Memory B cell (primary cell): ENCODE measurements at places on chromosomes 7 and 10.

- no peak for DNase-seq
Measured at GRCh38 chr10:30784897-30785605, 155.5 kb upstream of the LYZL2 start.

DNA sequence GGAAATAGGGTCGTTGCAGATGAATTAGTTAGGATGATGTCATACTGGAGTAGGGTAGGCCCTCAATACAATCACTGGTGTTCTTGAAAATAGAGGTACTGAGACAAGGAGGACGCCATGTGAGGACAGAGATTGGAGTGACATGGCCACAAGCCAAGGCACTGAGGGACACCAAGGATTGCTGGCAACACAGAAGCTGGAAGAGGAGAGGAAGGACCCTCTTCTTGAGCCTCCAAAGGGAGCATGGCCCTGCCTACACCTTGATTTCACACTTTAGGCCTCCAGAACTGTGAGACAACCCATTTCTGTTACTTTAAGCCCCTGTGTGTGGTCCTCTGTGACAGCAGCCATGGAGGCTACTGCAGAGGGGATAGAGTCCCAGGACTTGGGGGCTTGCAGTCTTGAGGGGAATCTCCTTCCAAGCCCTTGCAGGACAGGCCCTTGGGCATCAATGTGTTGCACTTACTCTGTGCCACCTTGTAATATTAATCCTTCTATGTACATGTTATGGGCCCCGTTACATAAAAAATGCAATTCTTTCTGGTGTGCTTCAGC lies 3.7 kb upstream of the AOC1 start:
- DNase-seq, result no peak

DNA sequence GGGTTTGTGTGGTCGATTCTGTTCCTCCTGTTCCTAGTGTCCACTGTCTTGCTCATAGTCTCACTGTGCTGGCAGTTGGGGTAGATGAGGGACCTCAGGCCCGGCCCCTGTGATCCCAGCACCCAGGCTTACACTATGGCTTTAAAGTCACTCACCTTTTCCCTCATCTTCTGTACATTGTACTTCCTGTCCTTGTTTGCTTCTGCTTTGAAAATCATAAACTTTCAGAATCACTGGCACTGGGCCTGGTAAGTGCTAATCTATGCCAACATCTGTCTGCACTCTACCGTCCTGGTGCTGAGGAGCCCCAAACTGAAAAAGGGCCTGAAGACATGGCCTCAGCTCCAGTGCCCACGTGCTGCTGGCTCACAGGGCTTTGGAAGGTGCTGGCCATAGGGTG lies 5.7 kb upstream of the TAS2R60 start:
- no peak for DNase-seq

GRCh38 chr10:15684768-15685167 lies 35.0 kb downstream of the ITGA8 start:
- DNase-seq, result no peak

DNA sequence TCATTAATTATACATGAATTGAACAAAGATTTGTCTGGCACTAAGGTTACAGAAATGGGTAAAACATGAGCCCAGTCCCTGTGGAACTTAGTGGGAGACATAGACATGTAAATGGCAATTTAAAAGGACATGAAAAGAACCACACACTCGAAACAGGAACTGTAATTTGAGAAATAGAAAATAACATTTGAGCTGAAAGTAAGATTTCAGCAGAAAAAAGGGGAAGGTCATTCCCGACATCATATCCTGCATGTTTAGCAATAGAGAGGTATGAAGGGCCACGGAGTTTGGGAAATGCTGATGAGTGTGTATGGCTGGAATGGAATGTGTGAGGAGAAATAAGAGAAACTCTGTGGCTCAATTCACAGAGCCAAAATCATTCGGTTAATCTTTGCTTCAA lies 175.4 kb upstream of the AHR start:
- no peak for DNase-seq

DNA sequence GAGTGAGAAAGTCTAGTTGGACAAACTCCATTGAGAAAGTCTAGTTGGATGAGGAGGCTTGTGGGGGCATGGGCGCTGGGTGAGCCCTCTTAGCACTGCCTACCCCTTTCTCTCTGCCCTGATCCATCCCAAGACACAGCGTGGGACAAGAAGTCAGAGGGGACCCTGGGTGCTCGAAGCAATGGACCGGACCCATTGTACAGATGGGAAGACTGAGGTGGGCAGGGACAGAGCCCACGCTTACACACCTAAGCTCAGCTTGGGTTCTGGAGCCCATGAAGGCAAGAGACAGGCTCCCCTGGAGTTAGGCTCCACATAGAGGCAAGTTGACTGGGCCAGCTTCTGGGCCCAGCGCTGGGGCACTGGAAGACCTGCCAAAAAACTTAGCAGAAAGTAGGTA lies 126.8 kb upstream of the TNRC18 start:
- DNase-seq, result no peak
